Thymus (tissue), 14 donors: ENCODE measurements at places on chromosomes 2 and 18. TPM values are rescaled to one million over a fixed set of nuclear protein-coding genes. Genes with fewer than 3 reads are reported as not detected.

- DNase-seq, result no peak
These were observed 652.2 kb downstream of the LRRTM4 start for GRCh38 chr2:76870011-76870410.

DNA sequence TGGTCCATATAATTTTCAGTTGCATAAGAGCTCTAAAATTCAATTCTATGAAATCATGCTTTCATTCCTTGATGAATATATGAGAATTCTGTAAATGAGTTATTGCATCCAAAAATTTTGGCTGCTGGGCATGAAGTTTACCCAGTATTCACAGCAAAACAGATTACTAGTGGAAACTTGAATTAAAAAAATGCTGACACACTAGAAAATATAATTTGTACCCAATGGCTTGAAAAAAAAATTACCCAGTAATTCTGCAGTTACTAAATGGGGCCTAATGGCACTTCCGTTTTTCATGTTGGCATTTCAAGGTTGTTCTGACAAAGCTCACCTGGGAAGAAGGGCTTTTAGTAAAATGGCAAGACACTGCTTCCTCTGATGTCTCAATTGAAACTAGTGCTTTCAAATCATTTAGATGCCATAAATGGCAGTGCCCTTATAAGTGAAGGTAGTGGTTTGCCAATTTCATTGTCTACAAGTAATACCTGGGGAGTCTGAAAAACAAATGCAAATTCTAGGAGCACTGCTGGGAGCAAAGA is 343.6 kb downstream of the TDRD15 start:
- no peak for DNase-seq

DNA sequence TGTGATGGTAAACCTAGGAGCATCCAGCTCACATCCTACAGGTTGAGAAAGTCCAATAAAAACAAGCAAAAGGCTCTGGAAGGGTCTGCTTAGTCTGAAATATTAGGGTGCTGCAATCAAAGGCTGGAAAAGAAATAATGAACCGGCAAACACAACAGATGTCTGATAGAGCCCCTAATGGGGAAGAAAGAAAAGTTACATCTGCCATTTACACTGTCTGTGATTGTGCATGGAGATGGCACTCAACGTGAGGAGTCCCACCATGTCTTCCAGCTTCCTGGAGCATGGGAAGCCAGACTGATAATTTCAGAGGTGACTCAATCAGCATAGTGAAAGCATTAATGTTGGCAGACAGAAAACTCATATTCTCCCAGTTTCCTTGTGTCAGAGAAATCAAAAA is 307.8 kb downstream of the EPHA4 start:
- no peak for DNase-seq

Gene FSIP2
- total RNA-seq, result 0.57 TPM
